ENCODE measurements at places on chromosomes 1 and 21.
A peak's percentile ranks its signal among the peaks of the same experiment; 100 is the strongest.

DNA sequence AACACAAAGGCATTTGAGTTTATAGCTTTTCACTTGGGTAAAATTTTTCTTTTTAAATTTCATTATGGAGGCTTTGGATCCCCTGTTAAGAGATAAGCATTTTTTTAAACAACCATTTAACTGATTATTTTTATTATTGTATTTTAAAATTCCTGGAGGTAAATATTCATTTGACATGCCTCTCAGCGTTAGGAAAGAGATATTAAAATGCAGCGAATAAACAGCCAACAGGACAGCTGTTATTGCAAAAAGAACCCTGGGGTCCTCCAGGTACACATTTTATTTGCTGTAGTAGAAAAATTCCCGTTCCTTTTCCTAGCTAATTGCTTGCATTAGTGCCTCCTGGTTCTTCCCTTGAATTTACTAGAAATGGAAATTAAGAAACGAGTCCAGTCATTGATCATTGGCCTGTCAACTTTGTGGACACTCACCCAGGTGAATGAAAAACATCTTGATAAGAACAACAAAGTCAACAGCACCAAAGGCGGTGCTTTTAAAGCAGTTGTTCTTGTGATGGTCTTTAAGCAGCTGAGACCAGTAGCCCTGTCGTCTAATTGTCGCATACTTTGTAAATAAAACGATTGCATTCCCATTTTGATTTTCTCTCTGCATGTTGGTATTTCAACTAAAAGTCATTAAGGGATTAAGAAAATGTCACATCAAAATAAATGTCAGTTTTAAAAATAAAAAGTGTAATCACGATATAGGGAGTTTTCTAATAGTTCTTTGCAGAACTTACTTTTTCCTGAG lies 282.4 kb downstream of the GRIK1 start:
- DNase-seq, result no peak

GRCh38 chr1:212920896-212921295 lies 29.4 kb upstream of the VASH2 start:
- no peak for DNase-seq

DNA sequence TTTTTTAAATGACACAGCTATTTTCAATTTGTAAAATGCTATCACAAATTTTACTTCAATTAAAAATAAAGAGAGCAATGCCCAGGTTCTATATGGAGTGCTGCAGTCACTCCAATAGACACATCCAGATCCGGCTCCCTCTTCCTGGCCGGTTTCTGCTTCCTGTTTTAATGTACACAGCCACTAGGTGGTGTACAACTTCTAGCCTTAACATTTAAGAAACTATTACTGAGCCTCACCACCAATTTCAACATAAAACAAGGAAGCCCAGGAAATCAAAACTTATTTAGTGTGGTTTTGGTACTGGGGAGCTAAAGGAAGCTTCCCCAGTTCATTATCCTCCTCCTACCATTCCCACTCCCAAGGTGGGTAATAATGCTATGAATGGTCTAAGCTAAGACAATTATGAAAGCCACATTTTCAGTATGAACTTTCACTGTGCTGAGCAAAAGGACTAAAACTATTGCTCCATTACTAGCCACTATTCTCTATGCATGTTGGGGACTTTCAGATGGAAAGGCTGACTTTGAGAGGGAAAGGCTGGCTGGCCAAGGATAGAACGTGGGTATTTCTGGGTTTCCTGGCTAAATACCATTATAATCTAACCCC lies 25.5 kb upstream of the MTMR11 start:
- DNase-seq, result peak; percentile 85

GRCh38 chr1:169608226-169608625 lies 21.7 kb downstream of the SELP start:
- DNase-seq, result no peak

DNA sequence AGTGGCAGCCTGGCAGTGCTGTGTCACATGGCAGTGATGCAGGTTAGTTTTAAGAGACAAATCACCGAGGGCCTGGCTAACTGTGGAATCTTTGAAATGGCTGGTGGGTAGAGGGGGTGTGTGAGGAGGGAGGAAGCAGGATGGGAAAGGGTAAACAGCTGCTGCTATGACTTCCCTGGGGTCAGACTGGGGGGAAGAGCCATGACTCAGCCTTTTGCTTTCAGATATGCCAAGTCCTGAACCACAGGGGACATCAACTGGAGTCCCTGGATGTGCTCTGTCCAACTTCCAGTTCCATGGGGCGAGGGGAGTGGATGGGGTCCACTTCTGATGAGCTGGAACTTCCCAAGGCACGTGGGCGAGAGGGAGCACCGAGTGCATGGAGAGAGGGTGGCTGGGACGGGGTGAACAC lies 121.1 kb upstream of the ADAR start:
- no peak for DNase-seq

GRCh38 chr1:179310291-179310690 lies 16.7 kb downstream of the SOAT1 start:
- no peak for DNase-seq

- no peak for DNase-seq
Measured at GRCh38 chr1:43659212-43660166, 9.5 kb downstream of the KDM4A start.

- no peak for DNase-seq
Measured at GRCh38 chr1:218620956-218621355, 275.8 kb downstream of the TGFB2 start.

GRCh38 chr21:43006874-43007208 lies 32.5 kb downstream of the PKNOX1 start:
- DNase-seq, result no peak

DNA sequence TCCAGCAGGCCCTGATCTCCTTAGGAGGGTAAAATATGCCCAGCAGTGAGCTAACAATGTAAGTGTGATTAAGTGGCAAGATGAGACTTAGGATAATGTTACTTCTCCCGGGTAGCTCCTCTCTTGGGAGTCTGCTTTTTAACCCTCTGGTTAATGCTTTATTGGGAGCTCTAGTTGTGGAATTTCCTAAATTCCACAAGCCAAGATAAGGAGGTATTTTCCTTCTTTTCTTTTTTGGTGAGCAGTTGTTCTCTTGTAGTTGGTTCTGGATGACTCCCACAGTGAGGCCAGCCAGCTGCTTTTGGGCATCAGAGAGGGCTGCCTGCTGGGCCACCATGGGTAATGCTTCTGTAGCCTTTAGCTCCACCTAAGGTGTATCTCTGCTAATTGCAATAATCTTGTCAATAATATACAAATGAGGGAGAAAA lies 19.3 kb downstream of the C1orf52 start:
- DNase-seq, result peak; percentile 7

GRCh38 chr21:39314143-39315027 lies 953 bp upstream of the BRWD1 start:
- peak; percentile 30 for DNase-seq

- DNase-seq, result no peak
Measured at GRCh38 chr1:198118134-198118533, 38.7 kb upstream of the NEK7 start.

DNA sequence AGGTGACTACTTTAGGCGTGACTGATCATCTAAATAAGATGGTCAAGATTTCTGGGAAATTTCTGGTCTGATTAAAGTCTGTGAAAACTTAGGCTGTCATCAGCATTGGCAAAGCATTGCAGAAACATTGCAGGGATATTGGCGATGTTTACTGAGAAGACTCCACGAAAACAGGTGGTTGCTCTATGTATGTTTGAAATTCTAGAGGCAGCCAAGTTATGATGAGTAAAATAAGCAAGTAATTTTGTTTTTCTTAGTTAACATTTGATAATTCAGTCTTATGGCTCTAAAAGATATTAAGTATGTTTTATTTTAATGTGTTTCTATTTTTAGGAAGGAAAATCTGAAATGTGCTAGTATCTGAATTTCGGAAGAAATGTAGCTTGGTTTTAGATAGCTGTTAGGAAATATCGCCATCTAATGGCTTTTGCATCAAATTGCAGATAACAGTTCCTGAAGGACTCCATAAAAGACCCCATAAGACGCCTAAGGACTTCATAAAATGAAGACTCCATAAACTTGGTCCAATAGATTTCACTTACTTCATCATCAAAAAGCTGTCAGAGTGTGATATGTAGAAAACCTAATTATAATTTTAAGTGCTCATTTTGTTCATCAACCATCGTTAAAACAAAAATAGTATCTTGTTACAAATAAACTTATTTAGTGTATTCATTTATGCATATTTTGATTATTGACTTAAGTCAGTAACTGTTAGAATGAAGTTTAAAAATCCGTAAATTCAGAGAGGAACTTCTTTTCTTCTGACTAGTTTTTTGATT lies 344.6 kb downstream of the RYR2 start:
- DNase-seq, result no peak

GRCh38 chr21:36569511-36569910 lies 89.6 kb upstream of the CLDN14 start:
- DNase-seq, result no peak

GRCh38 chr1:67688526-67689219 lies 3.7 kb downstream of the GADD45A start:
- DNase-seq, result no peak

- DNase-seq, result no peak
Measured at GRCh38 chr1:77504986-77505385, 177.5 kb downstream of the ZZZ3 start.

- no peak for DNase-seq
Measured at GRCh38 chr1:108070662-108071061, 105.7 kb upstream of the VAV3 start.

DNA sequence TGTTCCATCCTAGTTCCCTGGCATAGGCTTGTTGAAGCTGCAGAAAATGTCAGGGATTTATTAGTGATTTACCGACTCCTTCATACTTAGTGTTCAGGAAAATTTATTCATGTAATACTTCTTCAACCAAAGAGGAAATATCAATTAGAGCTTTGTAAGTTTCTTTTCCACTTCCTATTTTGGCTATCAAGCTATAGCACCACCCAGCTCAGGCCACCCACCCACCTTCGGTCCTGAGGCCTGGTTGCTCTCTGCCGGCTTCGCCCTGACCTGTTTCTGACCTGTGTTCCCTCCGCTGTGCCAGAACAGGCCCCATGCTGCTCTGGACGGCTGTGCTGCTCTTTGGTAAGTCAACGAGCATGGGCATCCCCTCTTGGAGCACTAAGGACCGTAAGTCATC lies at the start of gene FCRL6:
Gene FCRL6 (plus strand): TSS at position 250 of the 400 bp plus-strand sequence. CDS start 65 bp downstream, at position 315.
- no peak for DNase-seq

- no peak for DNase-seq
Measured at GRCh38 chr1:62245201-62245600, 50.6 kb downstream of the L1TD1 start.

DNA sequence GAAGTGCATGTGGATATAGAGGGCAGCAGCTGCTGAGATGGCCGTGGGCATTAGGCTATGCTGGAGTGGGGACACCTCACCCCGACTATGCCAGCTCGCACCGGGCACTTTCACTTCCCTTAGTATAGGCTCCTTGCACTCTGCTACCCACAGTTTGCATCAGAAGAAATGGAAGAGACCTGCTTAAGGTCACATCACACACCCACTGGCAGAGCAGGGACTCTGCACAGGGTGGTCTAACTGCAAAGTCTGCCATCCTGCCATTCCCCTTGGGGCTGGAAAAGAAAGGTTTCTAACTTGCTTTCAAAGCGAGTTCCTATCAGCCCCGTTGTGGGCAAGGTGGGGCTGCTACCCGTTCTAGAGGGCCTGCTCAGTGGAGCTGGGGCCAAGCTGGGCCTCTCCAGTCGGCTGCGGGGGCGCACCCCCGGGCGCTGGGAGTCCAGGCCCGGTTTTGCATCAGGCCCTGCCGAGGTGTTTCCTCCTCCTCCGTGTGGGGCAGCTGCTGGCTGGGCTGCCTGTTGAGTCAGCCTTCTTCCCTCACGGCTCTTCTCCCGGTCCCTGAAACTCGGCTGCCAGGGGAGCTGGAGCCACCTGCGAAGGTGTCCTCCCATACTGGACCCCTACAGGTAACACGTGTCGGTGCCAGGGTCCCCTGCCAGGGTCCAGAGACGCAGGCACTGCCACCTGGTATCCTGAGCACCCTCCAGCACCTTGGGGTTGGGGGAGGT lies at the start of gene SYTL1:
Gene SYTL1 (plus strand): TSS at position 498 of the 728 bp plus-strand sequence. CDS start 3,313 bp downstream, outside the sequence.
- DNase-seq, result no peak

- no peak for DNase-seq
Measured at GRCh38 chr1:230179249-230179648, 112.2 kb downstream of the GALNT2 start.

GRCh38 chr21:40052276-40052675 lies 185.0 kb downstream of the PCP4 start:
- DNase-seq, result no peak

GRCh38 chr1:225578251-225578977 lies 74.5 kb downstream of the ENAH start:
- DNase-seq, result no peak

- no peak for DNase-seq
Measured at GRCh38 chr1:219027146-219027673, 146.5 kb upstream of the LYPLAL1 start.

DNA sequence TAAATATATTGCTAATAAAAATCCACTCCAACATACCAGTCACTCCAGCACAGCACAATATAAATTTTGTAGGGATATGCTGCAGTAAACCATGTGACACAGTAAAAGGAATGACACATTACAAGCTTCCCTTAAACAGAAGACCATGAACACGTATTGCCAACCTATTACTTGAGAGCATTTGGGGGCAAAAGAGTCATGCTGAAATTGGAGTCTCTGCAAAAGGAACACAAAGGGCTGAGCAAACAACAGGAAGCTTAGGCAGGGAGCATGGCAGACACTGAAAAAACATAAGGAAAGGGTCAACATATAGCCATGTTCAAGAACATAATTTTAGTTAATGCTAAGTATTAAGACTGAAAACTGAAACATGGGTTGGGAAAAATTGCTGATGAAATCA lies 214.5 kb downstream of the SMYD3 start:
- no peak for DNase-seq

DNA sequence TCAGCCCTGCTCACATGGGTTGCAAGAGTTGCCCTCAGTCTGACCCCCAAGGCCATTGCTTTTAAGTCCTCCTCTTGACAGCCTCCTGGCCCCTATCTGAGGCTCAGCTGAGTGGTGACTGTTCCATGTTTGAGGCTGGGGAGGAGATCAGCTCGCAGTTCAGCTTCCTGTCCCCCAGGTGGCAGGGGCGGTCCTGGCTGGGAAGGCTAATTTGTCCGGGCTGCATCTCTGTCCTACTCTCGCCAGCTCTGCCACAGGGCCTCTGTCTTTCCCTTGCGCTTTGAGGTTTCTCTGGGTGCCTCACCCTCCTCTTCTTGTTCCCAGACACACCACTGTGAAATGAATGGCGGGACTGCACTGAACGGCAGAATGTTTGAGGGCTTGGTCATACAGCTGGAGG lies 157.3 kb downstream of the KCNJ6 start:
- DNase-seq, result no peak
